CD4-positive, CD25-positive, alpha-beta regulatory T cell (primary cell): ENCODE measurements at places on chromosomes 11 and 22. TPM values are rescaled to one million over a fixed set of nuclear protein-coding genes. Genes with fewer than 3 reads are reported as not detected.

DNA sequence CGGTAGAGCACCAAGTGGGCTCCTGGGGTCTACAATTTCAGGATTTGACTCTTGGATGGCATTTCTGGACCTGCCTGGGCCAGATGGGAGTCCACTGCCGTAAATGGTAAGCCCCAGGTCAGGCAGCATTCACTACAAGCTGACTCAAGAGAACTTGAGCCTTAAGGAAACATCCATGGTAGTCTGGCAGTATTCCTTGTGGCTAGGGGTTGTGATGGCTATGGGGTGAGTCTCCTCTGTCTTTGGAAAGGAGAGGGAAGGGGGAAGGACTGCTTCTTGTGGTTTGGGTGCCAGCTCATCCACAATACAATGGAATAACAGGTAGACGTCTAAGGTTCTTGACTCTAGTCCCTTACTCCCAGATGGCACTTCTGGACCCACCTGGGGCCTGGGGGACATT is 32.3 kb upstream of the POU2AF2 start:
- no peak for DNase-seq

DNA sequence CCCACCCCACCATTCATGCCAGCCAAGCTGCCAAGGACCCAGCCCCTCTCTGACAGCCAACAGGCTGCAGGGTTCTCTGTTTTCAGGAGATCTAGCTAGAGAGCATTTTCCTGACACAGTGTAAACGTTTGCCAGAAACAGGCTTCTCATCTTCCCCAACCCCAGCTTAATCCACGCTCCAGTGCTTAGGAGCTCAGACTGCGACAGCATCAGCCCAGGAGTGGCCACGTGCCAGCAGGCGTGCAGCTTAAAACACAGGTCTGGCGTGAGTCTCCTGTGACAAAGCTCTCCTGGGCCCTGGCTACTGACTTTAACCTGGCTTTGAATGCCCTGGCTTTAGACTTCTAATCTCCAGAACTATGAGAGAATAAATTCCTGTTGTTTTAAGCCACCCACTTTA is 66.6 kb downstream of the GALNT18 start:
- no peak for DNase-seq

DNA sequence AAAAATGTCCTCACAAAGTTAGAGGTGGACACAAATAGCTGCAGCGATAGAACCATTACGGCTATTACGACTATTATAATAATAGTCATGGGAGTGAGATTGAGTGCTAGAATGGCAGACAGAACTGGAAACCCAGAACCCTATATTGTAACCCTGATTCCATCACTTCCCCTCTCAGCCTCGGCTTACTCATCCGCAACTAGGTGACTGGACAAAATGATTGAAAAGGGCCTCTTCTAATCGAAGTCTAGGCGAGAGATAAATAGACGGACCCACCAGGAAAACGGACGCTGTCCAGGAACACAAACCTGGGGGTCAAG is 629 bp downstream of the PSMA1 start:
- DNase-seq = peak; percentile 53

GRCh38 chr11:6520265-6520664 is 23.2 kb downstream of the DNHD1 start:
- no peak for DNase-seq

- peak; percentile 37 for DNase-seq
Observed at GRCh38 chr11:96012086-96012824, 88.3 kb upstream of the MTMR2 start.

SLC7A4 gene
- not detected for total RNA-seq

- no peak for DNase-seq
Observed at GRCh38 chr11:2800655-2801531, 84.7 kb downstream of the CDKN1C start.

RAG2 gene
- total RNA-seq = not detected

DNA sequence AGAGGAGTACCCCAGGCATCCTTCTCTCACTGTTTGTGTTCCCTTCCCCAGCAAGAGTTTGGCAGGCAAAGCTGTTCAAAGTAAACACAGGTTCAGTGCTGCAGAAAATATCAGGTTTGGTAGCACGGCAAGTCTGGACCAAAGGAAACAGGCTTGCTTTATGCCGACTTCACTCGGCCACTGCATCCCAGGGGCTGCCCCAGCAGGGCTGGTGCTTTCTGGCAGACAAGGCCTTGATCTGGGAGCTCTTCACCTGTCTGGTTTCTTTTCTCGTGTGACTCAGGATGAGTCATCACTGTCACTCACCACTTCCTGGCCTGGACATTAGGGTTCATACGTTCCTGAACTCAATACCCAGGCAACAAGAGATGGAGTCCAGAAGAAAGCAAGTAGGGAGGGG is 52.6 kb upstream of the NAV2 start:
- DNase-seq = peak; percentile 52
